ENCODE measurements at places on chromosomes 6 and 20.

- no peak for DNase-seq
These were observed 33.4 kb downstream of the RWDD2A start for GRCh38 chr6:83226517-83226916.

DNA sequence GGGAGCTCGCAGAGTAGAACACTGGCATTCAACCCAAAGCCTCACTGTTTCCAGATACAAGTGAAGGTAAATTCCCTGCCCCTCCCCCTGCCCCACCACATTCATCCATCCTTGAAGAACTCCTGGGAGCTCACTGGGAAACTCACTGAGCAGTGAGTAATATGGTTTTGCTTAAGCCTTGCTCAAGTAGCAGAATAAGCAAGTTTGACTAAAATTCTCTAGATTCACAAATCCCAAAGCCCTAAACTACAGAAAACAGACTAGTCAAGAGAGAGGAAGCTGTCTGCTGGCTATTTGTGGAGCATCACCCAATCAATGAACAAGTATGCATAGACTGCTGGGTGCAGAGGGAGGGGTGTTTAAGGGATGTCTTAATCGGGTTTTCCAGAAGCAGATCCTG, 82.1 kb downstream of the UNC5CL start:
- no peak for DNase-seq

GRCh38 chr6:44004625-44005506, 122.4 kb downstream of the MRPL14 start:
- no peak for DNase-seq

DNA sequence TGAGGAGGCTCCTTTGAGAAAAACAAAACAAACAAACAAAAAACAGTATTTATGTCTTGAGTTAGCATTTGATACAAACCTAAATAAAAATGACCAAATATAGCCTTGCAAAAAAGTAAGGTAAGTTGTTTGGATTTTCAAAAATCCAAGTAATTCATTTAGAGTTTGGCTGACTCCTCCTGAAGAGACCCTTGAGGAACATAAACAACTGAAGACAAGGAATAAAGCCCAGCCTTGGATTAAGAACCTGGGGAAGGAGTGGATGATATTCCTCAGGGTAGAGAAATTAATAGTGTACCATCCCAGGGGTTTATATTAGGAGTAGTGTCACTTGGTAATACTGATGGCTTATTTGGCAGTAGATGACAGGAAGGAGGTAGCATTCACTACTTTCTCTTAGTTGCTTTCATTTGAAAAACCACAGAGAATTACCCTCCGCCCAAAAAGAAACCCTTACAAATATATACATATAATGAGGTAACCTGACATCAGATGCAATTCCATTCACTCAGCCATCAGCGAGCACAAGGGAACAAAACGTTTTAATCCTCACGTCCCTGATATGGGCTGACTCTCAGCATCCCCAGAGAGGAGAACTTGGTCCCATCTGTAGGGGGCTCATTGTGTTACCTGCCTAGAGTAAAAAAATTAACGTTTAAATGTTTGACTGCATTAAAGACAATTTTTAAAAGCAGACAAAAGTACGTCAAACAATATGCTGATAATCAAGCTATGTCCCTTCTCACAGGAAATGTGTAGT, 57.0 kb downstream of the SOBP start:
- no peak for DNase-seq

- no peak for DNase-seq
These were observed 2.0 kb upstream of the SLC22A23 start for GRCh38 chr6:3458706-3459421.

GRCh38 chr6:10385524-10386132, 29.2 kb downstream of the TFAP2A start:
- DNase-seq = no peak

GRCh38 chr6:151330130-151330696, 61.1 kb downstream of the ZBTB2 start:
- DNase-seq = no peak

DNA sequence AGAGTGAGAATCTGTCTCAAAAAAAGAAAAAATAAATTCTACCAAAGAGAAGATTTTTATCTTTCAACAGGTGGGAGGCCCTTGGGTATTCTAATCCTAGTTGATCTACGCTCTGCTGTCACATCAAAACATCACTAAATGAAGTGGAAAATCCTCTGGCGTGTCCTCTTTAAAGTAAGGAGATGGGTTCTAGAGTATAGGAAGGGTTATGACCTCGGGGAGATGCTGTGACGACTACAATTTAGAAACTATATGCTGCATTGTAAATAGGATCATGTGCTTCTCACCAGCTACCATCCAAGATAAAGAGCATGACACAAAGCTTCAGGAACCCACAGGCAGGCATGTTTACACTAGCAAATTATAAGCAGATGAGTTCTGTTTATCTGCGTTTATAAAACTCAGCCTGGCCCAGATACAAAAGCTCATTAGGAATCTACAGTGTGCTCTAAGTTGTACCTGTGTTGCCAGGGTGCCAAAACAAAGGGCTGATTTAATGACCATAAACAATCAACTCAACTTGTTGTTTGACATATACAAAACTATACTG, 197.1 kb upstream of the PLN start:
- DNase-seq = peak; percentile 30

- no peak for DNase-seq
These were observed 22.3 kb upstream of the SAYSD1 start for GRCh38 chr6:39137245-39137644.

DNA sequence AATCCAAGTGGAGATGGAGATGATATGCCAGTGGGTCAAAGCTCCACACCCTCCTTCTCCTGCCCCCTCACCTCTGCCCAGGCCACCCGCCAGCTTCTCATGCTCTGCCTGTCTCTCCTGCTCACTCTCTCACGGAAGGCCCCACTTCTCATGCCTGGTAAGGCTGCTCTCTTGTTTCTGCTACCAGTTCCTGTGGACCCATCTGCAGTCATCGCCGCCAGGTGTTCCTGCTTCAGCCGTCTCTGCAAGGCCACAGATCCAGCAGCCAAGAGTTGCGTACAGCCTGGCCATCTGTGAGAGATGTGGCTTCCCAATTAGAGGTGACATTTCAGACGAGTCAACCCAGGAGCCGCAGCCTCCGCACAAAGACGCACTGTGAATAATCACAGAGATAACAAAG, 40.8 kb upstream of the NXT1 start:
- no peak for DNase-seq

DNA sequence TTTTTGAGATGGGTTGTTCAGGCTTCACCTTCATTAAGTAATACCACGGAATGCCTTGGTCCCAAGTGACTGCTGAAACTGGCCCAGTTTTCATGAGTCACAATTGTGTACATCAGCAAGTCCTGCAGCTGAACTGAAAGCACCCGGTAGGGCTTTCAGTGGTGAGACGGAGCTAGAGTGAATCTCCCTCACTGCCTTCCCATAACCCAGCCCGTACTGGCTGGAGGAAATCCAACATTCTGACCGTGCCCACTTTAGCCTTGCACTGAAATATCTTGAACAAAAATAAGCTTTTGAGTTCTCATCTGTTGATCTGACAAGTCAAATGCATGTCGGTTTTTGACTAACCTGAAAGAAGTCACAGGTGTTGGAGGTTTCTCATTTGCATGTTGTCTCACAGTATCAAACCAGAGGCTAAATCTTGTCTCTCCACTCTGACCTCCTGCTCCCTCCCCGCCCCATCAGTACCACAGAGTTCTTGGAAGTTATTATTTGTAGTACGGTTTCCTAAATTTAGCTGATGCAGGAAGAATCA, 35.9 kb downstream of the DUSP22 start:
- DNase-seq = no peak

- DNase-seq = no peak
These were observed 370.6 kb downstream of the PHF3 start for GRCh38 chr6:64006246-64006645.

DNA sequence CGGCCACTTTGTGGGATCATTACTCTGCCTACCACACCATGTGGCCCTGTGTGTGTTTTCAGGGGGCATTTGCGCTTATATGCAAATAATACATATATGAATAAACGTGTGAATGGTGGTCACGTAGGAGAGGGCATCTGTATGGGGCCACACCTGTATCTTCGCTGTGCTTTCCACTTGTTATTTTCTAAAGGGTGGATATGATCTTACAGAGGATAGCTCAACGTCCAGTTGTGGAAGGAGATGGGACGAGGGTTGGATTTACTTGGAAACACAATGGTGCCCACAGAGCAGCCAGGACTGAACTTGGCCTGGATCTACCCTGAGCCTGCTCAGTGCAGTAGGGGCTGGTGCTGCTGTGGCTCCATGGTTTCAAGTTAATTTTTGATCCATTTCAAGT, 93.3 kb downstream of the YTHDF1 start:
- no peak for DNase-seq

GRCh38 chr6:143619824-143620401, 57.9 kb upstream of the PHACTR2 start:
- DNase-seq = no peak

DNA sequence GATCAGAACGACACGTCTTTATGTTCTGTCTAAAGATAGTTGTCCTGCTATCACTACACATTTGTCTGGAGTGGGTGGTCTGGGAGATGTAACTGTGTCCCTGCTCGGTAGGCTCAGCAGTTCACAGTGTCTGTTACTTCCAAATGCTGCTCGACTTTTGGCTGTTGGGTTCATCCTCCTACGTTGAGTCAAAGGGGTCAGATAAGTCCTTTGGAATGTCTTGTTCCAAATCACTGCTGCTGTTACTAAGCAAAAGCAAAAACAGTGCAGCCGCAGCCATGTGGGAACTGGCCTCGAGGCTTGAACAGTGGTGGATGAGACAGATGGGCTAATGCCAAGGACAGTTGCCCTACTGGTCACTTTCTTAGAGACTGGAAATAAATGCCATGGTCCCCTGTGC, 272.2 kb upstream of the MAP3K7 start:
- no peak for DNase-seq

- DNase-seq = no peak
These were observed at the start of gene TNF for GRCh38 chr6:31575335-31575901. TNF (plus strand) TSS chr6:31575565; CDS start chr6:31575742, 177 bp downstream.

DNA sequence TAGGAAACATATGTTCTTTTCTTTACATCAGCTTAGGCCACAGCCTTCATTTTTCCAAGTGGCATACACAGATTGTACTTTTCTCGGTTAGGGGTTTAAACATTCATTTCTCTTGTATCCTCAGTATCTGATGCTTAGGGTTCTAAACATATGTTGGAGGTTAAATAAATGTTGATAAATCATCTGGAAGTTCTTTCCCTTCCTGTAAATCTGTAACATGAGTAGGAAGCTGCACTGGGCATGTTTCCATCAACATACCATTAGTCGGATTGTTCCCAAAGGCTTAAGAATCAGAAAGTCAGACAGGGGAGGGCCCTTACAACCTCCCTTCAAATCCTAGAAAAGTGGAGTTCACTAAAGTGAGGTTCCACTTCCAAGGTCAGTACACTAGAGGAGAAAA, 54.8 kb upstream of the BCLAF1 start:
- DNase-seq = no peak

- no peak for DNase-seq
These were observed 8.8 kb upstream of the RSPH3 start for GRCh38 chr6:159008656-159009288.

- no peak for DNase-seq
These were observed 196.3 kb upstream of the SLC24A3 start for GRCh38 chr20:19016140-19016497.

GRCh38 chr6:1558388-1558787, 51.3 kb upstream of the FOXC1 start:
- DNase-seq = no peak
